ENCODE measurements at places on chromosomes 6 and 20.

- DNase-seq: no peak
Measured at GRCh38 chr6:37354526-37355384, 972 bp downstream of the RNF8 start.

GRCh38 chr6:169990095-169991030 lies 238.9 kb downstream of the ERMARD start:
- peak; percentile 25 for DNase-seq

- no peak for DNase-seq
Measured at GRCh38 chr6:6218759-6219085, 101.7 kb downstream of the F13A1 start.

DNA sequence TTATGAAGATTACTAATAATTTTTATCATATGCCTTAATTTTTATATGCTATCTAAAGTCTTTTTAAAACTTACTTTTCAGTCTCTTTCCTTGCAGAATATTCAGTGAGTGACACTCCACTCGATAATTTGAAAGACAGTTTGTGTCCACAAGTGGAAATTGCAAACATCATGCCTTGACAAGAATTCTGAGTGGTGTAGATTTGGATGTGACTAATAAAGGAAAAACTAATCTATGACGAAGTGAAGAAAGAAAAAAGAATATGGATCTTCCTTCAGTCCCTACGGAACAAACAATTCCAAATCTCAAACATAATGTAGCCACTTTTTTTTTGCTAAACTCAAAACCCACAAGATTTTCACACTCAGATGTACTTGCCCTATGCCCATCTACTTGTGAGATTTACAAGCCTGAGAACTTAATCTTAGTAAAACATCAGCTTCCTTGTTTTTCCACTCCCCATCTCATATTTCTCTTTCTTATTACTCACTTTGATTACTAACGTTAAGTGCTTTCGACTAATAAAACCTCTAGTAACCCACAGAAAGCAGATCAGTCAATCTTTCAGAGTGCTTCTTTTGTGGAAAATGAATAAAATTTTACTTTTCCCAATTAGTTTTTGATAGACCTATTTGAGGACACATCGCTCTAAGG lies 1155.8 kb downstream of the GRIK2 start:
- DNase-seq: no peak

- no peak for DNase-seq
Measured at GRCh38 chr6:141682391-141682790, 450.3 kb upstream of the GJE1 start.

DNA sequence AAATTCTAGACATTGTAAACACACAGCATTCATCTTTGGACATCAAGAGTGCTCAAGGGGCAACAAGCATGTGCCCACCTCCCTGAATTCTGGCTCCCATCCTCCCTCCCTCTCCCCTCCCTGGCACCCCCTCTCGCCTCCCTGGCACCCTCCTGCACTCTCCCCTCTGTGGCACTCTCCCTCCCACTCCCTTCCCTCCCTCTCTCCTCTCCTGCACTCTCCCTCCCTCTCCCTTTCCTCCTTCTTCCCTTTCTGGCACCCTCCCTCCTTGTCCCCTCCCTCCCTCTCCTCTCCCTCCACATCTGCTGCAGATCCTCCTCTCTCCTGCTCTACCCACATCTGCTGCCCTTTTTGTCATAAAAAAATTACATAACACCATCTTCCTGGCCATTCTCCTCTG lies 113.0 kb upstream of the SLC22A23 start:
- no peak for DNase-seq

- DNase-seq: no peak
Measured at GRCh38 chr6:170575250-170575649, 9.2 kb downstream of the PDCD2 start.

GRCh38 chr6:24126586-24127192 lies 674 bp downstream of the NRSN1 start:
- DNase-seq: no peak

DNA sequence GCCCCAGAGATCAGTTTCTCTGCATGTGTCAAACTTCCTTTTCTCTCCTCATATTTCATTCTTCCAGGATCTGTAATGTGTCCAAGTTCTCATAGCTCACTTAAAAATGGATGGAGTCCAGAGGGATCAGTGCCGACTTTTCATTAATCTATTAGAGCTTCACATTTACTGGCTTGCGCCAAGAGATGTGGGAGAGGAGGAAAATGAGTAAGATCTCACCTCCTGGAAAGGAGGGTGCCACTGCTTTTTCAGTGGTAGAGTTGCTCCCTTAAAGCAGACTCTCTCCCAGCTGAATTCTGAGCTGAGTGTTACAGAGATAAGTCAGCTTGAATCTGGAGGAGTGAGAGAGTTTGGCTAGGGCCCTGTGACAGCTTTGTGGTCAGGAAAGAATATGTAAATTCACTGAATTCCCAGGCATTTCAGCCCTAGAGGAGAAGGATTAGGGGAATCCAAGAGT lies 175.9 kb downstream of the SOX4 start:
- DNase-seq: no peak

GRCh38 chr20:4626228-4626627 lies 95.5 kb upstream of the PRND start:
- no peak for DNase-seq

DNA sequence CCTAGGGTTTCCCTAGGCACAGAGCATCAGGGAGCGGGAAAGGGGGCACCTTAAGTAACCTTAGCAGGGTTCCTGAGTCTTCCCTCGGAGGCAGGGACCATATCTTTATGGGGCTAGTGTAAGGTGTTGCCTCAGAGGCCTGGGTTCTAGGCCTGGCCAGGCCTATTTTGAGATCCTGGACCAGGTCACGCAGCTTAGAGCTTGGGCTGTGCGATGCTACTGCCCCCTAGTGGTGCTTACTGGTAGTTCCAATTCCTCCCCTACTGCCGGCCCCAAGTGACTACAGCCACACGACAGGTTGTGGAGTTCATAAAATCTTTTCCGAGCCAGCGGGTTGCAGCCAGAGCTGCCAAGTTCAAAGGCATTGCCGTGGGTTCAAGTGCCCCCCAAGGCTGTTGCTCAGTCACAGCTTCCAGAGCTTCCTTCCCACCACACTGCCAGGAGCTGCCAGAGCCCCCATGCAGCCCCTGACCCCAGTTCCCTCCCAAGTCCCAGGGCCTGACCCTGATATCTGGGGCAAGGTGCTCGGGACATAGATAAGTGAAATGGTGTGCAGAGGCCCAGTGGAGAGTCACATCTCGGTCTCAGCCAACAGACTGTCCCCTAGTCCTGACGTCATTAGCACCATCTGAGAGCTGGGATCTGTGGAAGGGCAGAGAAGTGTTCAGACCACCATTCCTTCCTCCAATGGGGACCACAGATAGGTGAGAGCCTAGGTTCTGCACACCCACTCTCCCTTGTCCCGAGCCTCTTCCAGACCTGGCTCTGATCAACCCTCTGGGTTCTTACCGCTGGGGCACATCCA lies 3.3 kb downstream of the LRRC73 start:
- peak; percentile 90 for DNase-seq

GRCh38 chr6:50143011-50143719 lies 93.4 kb upstream of the DEFB112 start:
- no peak for DNase-seq

- DNase-seq: no peak
Measured at GRCh38 chr6:45892696-45893245, 122.9 kb downstream of the CLIC5 start.

DNA sequence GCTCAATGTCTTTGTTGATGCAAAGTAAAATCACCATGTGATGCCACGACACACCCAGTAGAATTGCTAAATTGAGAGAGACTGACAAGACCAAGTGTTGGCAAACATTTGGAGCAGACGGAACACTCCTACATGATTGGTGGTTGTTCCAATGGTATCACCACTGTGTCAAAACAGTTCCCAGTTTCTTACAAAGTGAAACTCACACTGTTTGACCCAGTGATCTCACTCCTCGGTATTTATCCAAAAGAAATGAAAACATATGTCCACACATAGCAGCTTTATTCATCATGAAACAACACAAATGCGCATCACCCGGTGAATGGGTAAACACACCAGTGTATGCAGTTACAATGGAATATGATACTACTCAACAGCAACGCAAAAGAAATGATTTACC lies 74.0 kb upstream of the SULF2 start:
- no peak for DNase-seq

DNA sequence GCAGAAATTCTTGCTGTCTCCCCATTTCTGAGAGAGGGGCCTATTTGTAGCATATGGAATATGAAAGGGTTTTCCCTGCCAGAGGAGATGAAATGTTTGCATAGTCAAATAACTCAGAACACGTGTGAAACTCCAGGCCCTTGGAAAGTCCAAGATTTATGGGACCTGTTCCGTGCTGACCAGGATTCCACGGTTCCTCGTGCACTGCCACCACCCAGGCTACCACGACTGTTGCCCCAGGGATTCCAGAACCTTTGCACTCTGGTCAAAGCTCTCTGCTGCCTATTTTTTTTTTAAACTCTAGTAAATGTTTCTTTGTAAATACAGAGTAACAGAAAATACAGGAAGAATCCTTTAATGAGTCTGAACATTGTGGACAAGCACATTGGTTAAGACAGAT lies 35.0 kb downstream of the MYLK4 start:
- DNase-seq: no peak

- no peak for DNase-seq
Measured at GRCh38 chr6:45986746-45987274, 28.9 kb downstream of the CLIC5 start.

- no peak for DNase-seq
Measured at GRCh38 chr6:14540276-14540675, 422.7 kb downstream of the CD83 start.

DNA sequence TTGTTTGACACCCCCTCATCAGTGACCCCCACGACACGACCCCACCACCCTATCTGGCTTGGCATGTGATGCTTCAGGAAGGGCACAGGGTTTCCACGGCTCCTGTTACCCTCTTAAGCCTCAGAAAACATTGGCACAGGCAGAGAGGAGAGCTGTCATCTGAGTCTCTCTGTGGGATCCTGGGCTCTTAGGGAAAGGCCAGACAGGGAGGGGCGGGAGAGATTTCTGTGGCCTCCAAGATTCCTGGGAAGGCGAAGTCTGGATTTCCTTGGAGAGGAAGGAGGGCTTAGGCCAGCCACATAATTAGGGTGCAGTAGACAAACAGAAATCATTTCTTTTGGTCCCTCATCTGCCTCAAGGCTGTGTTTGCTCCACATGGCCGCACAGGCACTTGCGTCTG lies 191.6 kb upstream of the SNX9 start:
- no peak for DNase-seq

- no peak for DNase-seq
Measured at GRCh38 chr6:44668391-44668930, 281.0 kb downstream of the CDC5L start.

DNA sequence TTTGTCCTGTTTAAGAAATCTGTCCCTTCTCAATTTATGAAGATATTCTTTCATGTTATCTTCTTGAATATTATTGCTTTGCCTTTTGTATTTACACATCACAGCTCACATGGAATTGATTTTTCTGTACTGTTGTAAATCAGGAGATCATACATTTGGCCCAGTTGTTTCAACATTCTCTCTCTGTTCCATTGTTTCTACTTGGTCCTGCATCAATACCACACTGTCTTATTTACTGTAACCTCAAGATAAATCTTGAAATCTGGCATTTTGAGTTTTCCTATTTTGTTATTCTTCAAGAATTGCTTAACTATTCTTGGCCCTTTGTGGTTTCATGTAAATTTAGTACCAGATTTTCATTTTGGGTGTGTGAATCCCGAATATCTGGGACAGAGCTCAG lies 121.7 kb upstream of the CCN2 start:
- DNase-seq: no peak

DNA sequence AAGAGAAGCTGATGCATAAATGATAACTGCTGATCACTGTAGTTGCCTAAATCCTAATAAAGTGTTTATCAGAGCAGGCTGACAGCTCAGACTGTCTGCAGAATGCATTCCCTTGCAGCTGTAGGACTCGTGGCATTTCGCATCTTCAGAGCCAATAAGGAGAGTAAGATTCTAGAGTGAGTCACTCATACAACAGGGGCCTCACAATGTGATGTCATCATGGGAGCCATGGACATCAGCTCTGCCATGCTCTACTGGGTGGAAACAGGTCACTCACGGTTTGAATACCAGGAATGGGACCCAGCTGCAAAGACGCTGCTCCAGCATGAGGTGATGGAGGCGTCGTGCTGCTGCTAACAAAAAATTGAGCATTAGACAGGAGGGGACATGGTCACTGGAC lies 7.4 kb downstream of the FAM209B start:
- no peak for DNase-seq

DNA sequence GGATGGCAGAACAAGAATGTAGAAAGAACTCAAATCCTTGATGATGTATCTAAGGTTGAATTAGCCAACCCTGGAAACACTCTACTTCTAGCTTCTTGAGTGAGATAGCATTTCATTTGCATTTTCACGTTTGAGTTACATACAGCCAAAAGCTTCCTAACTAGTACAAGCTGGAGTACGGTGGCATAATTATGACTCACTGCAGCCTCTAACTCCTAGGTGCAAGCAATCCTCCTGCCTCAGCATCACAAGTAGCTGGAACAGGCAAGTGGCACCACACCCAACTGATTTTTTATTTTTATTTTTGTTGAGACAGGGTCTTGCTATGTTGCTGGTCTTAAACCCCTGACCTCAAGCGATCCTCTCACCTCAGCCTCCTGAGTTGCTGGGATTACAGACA lies 36.5 kb upstream of the STK35 start:
- no peak for DNase-seq

GRCh38 chr20:18364768-18365167 lies 76.4 kb downstream of the ZNF133 start:
- DNase-seq: no peak

- DNase-seq: no peak
Measured at GRCh38 chr6:11418290-11418905, 119.2 kb upstream of the TMEM170B start.

- DNase-seq: no peak
Measured at GRCh38 chr20:2911200-2911599, 37.9 kb downstream of the PTPRA start.

DNA sequence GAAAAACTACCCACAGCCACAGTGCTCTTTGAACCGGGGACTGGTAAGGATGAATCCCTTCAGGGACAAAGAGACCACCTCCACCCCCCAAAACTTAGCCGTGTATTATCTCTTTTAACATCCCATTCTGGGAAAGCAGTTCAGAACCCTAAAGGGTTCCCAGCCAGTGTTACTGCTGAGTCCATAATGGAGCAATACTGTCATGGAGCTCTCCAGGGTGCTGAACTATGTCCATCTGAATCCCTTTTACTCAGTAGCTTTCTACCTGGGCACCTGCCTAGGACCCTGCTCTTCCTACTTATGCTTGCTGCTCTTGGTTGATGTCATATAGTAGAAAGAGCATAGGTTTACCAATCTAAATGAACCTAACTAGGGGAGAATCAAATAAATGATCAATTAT lies 22.3 kb upstream of the SAYSD1 start:
- no peak for DNase-seq

Data from hematopoietic multipotent progenitor cell treated with erythropoietin and hydrocortisone succinate and interleukin-3 and kit ligand, for 17 days (in vitro differentiated cells).